Activated T-cell treated with anti-CD3 and anti-CD28 coated beads, Interleukin-2, amount 50 U/mL, for 72 hours (primary cell): ENCODE measurements at places on chromosomes 4 and X.

DNA sequence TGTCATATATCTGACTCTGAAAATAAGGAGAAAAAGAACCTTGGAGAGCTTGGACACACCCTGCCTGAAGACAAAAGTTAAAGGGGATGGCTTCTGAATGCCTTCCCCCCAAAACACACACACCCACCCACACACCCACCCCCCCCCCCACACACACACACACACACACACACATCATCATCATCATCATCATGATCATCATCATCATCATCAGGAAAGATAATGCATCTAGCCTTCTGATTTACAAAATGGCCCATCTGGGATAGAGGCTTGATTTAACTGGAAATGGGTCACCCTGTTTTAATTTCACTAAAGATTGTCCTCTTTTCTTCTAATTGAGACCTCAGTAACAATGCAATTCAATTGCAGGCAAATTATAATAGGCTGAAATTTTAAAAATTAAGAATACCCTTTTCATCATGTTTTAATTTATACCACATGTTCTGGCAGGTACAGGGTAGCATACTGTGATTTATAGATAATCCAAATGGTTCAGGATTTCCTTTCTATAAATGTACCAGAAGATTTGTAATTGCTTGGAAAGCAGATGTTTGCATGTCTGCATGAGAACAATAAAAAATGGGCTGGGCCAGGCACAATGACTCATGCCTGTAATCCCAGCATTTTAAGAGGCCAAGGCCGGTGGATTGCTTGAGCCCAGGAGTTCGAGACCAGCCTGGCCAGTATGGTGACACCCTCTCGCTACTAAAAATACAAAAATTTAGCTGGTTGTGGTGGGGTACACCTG, 56.5 kb downstream of the TRIM2 start:
- no peak for DNase-seq

DNA sequence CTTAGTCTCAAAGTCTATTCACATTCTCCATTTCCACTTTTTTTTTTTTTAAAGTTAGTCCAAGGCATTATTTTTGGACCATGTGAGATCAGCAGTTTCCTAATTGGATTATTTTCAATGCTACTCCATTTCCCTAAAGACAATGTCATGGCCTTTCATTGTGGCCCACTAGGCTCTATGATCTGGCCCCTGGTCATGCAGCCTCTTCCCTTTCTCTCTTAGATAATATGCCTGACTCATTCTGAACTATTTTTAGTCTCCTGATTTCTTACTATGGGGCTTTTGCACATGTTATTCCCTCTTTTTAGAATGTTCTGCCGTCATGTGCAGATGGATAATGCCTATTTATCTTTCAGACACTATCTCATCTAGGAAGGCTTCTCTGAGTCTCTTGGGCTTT, 157.3 kb downstream of the TMA16 start:
- DNase-seq, result no peak

DNA sequence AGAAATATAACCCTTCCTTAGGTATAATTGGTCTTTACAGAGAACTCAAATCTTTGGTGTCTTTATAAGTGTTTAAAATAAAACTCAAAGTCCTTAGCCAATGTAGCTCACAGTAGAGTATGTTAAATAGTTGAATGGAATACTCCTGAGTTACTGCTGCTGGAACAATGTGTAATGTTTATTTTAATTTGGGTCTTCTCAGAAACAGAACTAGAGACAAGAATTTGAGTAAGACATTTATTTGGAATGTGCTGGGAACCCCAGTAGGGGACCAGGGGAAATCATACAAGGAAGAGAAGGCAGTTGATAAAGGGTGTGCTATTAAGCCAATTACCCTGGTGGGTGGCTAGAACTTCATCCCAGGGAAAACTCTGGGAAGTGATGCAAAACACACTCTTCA, 240.4 kb upstream of the LDB2 start:
- DNase-seq, result no peak

DNA sequence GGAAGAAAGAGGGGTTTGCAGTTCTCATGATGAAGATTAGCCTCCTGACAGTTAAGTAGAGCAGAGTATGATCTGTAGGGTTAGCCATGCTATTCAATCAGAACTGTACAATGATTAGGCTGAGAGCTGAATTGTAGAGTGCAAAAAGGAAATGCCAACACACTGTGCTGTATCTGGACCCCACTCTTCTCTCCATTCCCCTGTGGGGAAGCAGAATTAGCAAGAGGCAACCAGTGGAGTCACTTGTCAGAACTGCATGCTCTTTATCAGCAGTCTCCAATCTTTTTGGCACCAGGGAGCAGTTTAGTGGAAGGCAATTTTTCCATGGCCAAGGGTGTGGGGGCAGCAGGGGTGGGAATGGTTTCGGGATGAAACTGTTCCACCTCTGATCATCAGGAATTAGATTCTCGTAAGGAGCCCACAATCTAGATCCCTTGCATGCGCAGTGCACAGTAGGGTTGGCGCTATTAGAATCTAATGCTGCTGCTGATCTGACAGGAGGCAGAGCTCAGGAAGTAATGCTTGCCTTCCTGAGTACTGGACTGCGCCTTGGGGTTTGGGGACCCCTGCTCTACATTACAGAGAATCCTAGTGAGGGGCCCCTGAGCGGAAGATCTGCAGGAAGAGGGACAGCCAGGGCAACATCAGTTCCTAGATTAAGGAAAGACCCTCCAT, 19.4 kb downstream of the TBC1D9 start:
- DNase-seq, result no peak

DNA sequence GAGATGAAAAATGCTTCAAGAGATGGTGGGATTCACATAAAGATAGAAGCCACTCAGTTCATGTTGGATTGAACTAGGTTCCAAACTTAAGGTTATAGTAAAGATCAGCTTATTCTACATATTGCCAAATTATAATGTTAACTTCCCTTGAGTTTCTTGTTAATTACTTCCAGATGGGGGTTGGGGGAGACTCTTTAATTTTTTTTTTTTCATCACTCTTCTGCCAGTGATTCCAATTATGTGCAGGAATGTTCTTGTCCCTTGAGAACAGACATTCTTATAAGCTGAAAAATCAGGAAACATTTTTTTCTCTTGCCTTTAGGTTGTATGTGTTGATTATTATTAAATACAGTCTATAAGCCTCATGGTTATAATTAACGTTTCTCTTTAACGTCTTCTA, 30.0 kb downstream of the MND1 start:
- DNase-seq, result no peak

- DNase-seq, result peak; percentile 40
These were observed at the start of gene FGFR3 for GRCh38 chr4:1792832-1793495. Gene FGFR3 (plus strand): TSS chr4:1793293. CDS start chr4:1793935, 642 bp downstream.

- DNase-seq, result peak; percentile 36
These were observed 174.5 kb downstream of the SMIM20 start for GRCh38 chr4:26088433-26088928.

DNA sequence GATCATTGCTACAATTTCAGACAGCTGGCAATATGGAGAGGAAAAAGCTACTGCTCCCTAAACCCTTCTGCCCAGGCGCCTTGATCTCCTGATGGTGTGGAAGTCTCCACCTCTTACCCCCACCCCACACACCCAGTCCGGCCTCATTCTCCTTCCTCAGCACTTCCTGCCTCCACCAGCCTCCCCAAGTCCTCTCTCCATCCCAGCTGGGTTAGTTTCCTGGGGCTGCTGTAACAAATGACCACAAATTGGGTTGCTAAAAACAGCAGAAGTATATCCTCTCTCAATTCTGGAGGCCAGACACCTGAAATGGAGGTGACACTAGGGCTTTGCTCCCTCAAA, 1.1 kb upstream of the CCNQ start:
- peak; percentile 15 for DNase-seq

DNA sequence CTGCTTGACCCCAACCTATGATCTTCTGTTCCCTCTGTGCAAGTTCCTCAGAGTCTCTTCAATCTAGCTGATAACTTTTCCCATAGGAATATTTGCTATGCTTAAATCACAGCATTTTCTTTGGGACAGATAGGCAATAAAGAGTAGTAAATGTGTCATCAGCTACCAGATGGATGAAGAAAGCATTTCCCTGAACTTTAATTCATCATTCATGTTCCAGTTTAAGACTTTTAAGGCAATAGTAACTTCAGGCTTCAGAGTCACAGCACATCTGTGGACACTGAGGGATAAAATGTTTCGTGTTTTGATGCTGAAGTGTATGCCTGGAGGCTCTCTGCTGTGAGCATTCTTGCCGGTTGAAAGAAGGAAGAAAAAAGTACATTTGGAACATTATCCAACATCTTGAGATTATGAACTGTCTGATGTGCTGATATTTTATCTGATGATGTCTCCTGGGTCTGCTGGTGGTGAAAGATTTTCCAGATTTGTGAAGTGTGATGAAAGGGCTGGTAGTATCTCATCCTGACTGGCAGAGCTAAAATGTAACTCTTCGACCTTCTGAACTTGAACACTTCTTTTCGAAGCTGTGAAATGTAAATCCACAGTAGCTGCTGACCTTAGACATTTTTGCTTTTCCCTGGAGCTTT, 133.7 kb downstream of the DCLK2 start:
- no peak for DNase-seq

DNA sequence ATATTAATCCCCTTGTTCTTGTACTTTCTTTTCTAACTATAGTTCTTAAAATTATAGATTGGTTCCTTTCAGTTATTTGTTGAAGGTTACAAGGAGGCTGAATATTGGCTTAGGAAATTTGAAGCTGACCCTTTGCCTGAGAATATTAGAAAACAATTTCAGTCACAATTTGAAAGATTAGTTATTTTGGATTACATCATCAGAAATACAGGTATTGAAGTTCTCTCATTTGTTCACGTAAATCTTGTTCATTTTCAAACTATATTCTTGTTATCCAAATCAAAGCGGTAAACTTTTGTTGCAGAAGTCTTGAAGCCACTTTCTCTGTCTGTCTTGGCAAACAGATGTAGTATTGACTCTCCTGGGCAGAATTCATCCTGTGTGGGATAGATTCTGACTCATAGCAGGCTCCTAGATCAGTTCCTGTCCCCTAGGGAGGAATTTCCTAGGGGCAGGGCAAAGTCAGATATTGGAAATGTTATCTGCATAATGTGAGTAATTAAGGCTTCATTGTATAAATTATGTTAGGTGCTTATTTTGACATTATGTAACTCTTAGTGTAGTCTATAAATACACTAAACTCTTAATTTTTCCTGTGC, 25.2 kb downstream of the PI4K2B start:
- DNase-seq, result no peak

- DNase-seq, result no peak
These were observed 141.5 kb downstream of the MAGEB17 start for GRCh38 chrX:16308773-16309172.

DNA sequence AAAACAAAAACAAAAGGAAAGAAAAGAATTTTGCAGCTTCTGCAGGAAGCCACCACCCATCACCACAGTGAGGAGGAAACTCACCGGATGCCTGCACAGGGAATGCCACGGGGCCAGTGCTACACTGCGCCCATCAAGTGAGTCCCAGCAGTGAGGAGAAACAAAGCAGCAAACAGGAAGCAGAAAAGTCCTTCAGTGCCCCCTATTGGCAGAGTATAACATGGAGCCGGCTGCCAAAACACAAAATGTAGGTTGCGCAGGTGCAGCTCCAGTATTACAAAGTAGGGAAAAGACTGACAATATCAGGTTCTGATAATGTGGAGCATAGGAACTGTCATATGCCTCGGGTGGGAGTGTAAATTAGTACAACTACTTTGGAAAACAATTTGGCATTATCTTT, 23.3 kb upstream of the SCML2 start:
- DNase-seq, result peak; percentile 15

DNA sequence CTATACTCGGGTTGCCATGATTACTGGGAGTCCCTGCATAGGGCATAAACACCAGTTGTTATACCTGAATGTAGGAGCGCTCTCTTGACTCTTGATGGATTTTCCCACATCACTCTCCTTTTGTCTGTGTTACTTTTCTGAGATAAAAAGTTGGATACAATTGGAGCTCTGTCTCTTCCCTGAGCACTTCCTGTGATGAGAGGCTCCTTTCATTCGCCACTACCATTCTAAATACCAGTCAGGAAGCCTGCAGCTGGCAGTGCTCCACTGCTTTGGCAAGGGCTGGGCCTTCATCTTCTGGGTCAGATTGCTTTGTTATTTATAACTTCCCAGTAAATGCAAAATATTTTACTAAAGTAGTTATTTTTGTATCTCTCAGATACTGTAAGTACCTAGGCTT, 13.9 kb downstream of the TCEANC start:
- DNase-seq, result no peak

DNA sequence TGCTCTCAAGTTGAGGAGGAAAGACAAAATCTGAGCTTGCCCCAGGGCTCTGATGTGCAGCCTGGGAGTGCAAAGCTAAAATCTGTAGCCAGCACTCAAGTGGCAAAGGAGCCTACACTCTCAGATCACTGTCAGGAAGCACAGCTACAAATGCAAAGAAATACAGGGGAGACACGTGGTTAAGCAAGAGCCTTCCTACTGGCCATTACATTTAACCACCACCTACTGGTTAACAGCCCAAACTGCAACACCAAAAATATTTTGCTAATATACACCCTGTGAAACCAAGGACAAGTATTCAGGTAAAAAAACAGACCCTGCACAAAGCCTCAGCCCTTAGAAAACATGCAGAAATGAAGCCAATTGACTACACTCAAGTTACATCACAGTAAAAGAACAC, 170.4 kb upstream of the FGF16 start:
- DNase-seq, result no peak

- no peak for DNase-seq
These were observed 670.5 kb downstream of the GABRG1 start for GRCh38 chr4:45453258-45453853.

DNA sequence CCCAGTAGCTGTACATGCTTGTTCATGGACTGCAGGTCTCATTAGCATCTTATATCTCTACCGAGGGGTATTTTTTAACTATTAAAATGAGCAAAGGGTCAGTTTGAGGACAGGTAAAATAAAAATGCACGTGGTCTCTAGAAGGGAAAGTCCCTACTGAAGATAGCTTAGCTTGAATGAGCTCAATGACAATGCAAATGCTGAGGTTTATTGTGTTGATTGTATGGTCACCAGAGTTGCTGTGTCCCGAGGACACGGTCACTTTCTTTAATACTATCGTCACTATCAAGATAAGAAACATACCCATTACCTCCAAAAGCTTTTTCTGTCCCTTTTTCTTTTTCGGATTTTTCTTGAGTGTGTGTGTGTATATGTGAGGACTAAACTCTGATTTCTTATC, 250.5 kb upstream of the PRKX start:
- no peak for DNase-seq

GRCh38 chr4:119788349-119789266, 160.0 kb upstream of the PDE5A start:
- no peak for DNase-seq

GRCh38 chr4:5052726-5053425, 1.6 kb downstream of the STK32B start:
- DNase-seq, result no peak

GRCh38 chrX:150913511-150913910, 15.0 kb upstream of the CD99L2 start:
- DNase-seq, result no peak

- DNase-seq, result no peak
These were observed 357.7 kb upstream of the BOD1L1 start for GRCh38 chr4:13984991-13985800.

- DNase-seq, result peak; percentile 24
These were observed 67.6 kb upstream of the SLC7A3 start for GRCh38 chrX:70998411-70999027.

DNA sequence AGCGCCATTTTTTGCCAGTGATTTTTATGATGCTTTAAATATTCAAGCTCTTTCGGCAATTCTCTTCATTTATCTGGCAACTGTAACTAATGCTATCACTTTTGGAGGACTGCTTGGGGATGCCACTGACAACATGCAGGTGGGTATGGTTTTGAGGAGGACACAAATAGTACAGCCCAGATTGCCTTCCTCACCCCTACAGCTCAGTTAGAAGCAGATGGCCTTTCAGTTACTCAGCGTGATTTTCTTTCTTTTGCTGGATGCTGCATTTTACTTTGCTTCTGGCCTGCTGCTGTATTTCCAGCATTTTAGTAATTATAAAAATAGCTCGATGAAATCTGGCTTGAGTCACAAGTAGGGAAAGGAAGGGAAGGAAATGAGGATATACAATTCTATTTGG, 114.7 kb downstream of the SLC4A4 start:
- DNase-seq, result no peak
